ENCODE measurements at places on chromosomes 1 and 21.

DNA sequence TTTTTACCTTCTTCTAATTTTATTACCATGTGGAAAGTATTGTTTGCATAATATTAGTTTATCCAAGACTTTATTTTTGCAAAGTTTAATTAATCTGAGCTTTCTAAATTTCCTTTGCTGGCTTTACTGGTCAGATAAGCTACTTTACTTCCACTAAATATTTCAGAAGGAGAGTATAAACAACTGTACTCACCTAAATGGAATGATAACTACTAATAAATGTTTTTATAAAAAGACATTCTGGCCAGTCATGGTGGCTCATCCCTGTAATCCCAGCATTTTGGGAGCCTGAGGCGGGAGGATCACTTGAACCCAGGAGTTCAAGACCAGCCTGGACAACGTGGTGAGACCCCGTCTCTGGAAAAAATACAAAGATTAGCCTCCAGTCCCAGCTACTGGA is 36.0 kb downstream of the ATP8B2 start:
- DNase-seq = no peak

DNA sequence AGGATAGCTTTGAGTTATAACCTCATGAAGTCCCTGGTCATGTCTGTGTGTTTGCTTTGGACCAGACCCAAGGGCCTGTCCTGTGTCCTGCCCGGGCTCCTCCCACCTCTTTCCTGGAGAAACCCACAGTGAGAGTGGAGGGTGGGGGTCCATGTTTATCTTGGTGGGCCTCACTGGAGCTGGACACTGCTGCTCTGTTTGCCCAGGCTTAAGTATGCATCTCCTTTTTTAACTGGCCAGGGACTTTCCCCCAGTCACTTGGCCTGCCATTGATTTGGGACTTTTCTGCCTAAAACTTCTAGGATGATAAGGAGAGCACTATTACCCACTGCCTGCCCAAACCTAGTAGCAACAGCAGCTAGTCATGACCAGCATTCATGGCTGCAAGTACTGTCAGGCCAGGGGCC is 49.8 kb downstream of the DDR2 start:
- DNase-seq = no peak

DNA sequence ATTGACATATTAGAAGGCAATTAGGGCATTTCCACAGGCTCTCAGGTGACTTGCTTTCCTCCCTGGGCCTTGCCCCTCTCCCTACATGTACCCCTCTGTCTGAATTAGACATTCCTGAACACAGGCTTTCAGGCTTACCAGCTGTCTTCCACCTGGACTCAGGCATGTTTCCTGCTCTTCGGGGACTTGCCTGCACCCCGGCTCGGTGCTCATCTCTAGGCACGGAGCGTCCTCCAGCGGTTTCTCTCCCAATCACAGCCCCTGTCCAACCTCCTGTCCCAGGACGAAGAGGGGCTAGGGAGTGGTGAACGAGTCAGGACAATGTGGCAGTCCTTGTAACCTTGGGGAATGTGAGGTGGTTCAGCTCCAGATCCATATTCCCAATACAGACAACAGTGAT is 4.2 kb downstream of the PROK1 start:
- DNase-seq = no peak

- no peak for DNase-seq
These were observed 1.9 kb downstream of the BTBD19 start for GRCh38 chr1:44810101-44810761.

- DNase-seq = no peak
These were observed 1518.0 kb downstream of the NCAM2 start for GRCh38 chr21:22516230-22516629.

DNA sequence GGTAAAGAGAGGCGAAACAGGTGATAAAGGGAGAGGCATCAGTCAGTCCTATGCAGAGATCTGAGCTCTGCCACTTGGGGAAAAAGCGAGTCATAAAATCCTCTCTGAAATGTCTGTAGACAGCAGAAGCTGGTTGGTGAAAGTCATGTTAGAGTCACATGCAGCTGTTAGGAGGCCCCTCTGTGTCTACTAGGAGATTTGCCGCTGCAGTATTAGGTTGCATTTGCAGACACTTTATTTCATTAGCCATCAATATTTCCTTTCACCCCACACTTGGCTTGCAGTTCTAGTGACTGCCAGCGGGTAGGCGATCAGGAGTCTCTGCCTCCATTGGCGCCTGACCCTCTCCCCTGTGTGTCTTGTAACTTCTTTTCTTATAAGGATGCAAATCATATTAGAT is 16.2 kb downstream of the ATP1A4 start:
- no peak for DNase-seq

DNA sequence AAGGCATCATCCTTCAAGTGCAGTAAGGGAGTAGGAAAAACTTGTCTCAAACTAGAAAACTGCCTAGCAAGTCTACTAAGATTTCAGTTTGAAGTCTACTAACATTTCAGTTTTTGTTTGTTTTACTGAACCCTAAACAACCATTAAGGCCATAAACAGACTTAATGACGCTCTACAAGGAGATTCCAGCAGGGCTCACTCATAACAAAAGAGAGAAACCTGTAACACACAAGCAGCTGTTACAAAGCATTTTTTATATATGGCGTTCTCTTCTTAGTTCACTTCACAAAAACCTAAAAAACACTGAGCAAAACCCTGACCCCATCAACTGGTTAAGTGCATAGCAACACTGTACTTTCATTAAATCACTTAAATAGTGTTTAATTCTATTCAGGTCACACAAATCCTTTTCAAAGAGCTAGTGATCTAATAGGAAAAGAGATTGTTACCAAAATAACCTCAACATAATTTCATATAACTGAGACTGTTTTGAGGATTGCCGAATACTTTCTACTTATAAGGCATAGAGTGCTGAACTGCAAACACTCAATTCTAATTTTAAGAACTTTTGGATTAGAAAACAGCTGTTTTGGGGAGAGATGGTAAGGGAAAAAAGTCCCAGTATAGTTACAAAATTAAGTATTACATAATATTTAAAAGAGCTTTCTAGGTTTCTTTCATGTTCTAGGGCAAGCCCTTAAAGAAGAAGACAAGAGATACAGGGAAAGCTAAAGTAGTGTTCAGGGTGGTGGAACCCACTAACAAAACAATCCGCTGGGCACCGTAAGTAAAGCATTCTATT is 1.4 kb downstream of the B3GALNT2 start:
- no peak for DNase-seq

DNA sequence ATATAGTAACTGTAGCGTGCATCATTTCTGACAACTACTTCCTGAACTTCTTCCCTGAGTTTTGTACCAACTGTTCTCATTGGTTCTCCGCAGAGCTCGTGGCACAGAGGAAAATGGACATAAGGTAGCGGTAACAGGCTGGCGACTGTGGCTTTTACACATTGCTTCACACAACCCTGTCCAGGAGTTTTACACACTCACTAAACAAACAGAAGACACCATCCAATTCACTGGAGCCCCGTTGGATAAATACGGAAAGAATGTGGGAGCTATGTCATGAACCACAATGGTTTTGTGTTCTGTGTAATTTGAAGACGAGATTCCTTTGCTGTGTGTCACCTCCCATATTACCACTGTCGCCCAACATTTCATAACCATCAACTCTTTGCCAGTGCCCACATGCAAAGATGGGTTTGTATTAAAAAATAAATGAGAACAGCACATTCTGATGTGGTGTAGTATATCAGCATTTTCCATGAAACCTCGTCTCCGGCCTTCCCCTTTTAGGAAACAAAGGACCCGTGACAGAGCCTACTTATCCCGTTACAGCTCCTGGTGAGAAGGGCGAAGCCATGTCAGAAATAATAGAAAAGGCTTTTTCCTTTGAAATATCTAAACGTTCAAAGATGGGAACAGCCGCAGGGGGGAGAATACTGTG is 47.4 kb upstream of the ENAH start:
- no peak for DNase-seq

DNA sequence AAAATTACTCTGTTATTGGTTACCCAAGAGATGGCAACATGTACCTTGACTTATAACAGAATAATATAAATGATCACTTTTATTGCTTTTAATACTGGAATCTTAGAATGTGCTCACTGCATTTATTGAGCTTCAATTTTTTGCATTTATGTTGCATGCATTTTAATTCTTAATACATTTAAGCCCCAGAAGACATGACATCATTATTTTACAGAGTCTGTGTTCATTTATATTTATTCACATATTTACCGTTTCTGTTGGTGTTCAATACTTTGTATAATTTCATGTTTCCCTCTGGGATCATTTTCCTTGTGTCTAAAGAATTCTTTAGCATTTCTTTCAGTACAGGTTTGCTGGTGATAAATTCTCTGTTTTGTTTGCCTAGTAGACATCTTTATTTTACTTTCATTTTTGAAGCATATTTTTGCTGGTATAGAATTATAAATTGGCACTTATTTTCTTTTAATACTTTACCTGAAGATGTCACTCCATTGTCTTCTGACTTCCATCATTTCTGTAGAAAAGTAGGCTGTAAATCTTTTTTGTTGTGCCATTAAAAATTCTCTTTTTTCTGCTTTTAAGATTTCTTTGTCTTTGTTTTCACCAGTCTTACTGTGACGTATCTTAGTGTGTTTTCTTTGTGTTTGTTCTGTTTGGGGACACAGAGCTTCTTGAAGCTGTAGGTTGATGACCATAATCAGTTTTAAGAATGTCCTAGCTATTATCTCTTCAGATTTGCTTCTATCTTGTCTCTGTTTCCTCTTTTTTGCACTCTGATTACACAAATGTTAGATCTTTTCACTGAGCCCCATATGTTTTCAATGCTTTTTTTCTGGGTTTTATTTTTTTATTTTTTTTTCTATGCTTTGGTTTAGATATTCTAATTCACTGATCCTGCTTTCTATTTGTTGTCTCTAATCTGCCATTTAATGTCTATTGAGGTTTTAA is 26.9 kb downstream of the DISP3 start:
- DNase-seq = no peak

DNA sequence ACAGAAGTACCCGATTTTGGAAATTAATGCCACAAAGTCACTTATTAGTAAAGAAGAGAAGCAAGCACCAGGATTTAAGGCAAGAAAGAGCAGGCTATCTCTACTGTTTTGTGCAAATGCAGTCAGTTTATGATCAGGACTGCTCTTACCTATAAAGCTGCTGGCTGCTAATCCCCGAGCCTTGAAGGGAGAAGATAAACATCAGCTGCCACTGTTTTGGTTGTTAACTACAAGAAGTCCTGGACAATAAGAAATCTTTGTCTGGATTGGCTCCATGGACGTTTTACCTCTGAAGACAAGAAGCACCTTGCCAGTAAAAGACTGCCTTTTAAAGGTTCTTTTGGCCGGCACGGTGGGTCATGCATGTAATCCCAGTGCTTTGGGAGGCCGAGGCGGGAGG is 21.4 kb downstream of the FRRS1 start:
- DNase-seq = no peak

DNA sequence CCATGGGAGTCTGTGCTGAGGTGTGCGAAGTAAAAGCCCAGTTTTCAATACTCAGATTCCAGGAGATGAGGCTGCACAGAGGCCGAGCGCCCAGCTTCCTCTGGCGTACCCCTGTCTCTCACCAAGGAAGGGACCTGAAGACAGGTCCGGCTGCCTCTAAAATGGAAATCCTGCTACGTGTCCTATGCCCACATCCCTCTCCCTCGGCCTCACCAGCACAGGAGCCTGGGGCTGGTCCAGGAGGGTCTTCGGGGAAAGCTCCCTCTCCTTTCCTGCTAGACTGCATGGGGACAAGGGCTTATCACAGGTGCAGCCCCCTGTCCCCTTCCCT is 392 bp downstream of the MRPL55 start:
- no peak for DNase-seq

DNA sequence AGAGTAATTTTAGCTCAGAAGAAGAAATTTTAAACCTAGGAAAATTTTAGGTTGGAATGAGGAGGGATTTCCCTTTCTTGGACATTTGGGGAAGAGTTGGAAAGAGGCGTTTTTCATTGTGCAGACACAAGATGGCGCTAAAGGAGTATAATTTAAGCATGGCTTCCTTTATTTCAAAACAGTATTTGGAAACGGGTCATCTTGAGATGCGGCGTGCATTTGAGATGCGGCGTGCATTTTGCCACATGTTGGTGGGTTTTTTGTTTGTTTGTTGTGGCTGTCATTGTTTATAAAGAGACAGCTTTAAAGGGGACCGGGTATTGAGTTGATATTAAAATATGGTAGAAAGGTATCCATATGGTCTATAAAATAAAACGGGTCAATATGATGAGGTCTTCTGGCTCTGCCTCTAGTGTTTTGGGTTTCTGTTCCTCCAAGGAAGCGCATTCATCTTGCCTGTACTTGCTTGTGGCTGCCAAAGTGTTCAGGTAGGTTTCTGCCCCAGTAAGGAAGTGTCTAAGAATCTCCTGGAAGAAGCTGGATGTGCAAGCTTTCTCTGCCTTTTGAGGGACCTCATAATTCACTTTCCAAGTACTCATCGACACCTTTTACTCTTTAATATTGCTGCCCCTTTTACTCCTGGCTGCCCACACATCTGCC is 210.3 kb downstream of the SLC35F3 start:
- DNase-seq = peak; percentile 23

DNA sequence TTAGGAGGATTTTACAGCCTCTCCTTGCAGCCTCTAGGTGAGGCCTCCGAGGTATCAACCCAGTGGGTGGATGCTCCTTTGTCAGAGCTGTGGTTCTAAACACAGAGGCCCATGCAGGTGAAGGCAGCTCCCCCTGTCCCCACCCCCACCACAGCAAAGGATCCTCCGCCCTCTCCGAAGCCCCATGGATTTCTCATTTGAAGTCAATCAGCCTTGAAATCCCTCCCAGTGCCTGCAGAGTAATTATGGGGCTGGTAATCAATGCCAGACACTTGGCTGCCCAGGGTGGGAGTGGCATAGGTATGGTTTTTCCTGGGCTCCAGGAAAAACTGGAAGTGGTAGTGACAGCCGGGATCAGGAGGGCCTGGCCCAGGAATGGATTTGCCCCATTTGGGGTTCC is 119.5 kb upstream of the CSF3R start:
- no peak for DNase-seq

DNA sequence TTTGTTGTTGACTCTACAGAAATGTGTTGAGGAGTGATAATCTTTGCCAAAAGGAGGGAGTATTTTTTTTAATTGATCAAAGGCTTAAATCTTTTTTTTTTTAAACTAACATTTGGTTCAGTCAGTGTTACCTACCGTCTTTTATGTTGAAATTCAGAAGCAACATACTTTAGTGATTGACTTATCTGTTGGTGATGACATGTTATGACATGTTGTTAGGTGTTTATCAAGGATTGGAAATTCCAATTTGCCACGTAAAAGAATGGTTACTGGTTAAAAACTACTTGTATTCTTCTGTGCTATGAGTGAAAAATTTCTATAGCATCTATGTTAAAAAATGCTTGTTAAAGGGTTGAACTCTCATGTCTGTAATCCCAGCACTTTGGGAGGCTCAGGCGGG is 61.2 kb downstream of the DNM3 start:
- DNase-seq = no peak

- no peak for DNase-seq
These were observed 8.1 kb upstream of the SSU72 start for GRCh38 chr1:1582585-1583346.

Data from NCI-H510A (cell line).